ENCODE measurements at places on chromosomes 6 and 20.

- no peak for DNase-seq
These were observed 60.0 kb downstream of the FYN start for GRCh38 chr6:111813237-111813636.

DNA sequence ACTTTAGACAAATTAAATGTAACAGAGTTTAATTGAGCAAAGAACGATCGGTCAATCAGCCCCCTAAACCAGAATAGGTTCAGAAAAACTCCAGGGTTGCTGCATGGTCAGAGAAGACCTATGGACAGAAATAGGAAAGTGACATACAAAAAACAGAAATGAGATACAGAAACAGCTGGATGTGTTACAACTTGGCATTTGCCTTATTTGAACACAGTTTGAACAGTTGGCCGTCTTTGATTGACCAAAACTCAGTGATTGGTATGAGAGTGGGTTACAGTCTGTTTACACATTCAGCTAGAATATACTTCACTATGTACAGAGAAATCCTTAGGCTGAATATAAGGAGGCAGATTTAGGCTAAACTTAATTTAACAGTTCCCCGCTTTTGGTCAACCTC lies 19.9 kb downstream of the SRSF6 start:
- no peak for DNase-seq

GRCh38 chr6:7260291-7261031 lies 52.5 kb downstream of the SSR1 start:
- no peak for DNase-seq

- no peak for DNase-seq
These were observed 32.0 kb downstream of the TRERF1 start for GRCh38 chr6:42419490-42420280.

GRCh38 chr6:139313784-139314545 lies 22.2 kb upstream of the TXLNB start:
- DNase-seq = no peak

DNA sequence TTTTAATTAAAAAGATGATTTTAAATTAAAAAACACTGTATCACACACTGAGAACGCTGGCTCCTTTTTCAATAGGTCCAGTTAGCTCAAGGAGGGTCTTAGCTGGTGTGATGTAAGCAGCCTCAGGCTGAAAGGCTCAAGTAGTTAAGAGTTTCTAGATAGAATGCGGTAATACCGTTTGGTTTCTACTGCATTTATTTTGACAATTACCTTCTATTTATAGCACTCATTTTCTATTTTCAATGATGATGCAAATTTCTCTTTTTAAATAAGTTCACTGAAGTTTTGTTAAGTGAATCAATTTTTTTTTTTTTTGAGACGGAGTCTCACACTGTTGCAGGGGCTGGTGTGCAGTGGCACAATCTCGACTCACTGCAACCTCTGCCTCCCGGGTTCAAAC lies 87.1 kb downstream of the PREX1 start:
- DNase-seq = no peak

GRCh38 chr20:56783826-56784225 lies 154.7 kb downstream of the TFAP2C start:
- no peak for DNase-seq

GRCh38 chr6:161235776-161236633 lies 37.9 kb downstream of the AGPAT4 start:
- DNase-seq = no peak

- DNase-seq = peak; percentile 43
These were observed 39.2 kb downstream of the PLAGL2 start for GRCh38 chr20:32168184-32168910.

DNA sequence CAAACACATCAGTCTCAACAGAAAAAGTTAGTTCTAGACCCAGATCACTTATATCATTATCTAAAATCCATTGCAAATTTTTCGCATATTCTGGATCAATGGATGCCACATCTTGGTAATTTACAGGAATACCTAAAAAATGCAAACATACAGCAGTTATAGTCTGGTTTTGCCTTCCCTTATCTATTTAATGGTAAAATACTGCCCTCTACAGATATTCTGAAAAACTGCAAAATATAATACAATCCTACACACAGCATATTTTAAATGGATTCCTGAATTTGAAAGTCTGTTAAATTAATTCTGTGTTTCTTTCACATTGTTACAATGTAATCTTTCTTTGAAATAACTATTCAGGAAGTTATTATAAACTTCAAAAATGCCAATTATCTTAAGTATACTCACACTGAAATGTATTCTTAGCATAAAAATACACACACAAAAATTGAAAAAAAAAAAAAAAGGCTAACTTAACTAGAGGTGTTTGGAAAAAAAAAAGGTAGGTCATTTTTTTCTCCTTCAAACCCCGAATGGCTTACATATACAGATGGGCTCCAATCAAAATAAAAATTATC lies 88.4 kb downstream of the HACE1 start:
- peak; percentile 9 for DNase-seq

Measured in NCI-H1417 (cell line).